GM12864 (cell line): ENCODE measurements at places on chromosomes 6 and 20.

DNA sequence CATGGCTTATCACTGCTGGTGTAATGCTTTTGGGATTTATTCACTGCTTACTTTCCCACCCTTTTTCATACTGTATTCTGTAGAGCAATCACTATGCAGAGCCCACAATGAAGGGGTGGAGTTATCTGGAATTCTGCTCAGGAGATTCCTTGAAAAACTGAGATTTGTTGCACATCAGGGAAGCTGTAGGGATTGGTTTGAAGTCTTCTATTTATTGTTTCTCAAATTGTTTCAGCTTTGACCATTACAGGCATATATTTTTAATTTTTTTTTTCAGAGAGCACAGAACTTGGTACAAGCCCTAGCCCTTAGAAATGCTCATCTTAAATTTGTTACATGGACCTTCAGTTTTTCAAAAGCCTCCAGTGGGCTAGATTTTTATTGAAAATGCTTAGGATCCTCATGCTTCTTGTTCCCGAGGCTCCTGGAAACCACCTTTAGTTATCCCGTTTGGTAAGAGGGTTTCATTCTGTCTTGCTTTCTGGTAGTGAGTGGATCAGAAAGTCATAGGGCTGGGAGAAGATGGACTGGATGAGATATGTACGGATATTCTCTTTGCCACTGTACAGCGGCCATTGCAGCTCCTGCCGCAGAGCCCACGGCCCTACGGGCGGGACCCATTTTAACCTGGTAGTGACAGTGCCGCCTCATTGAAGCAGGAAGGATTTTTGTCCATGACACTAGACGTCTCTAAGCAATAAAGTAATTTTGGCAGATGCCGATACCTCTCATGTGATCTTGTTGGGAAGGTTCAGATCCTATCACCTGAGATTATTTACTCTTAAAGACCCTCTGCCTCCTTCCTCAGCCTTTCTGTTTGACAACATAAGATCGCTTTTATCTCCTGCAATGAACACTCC is 45.3 kb upstream of the ZNF184 start:
- no peak for DNase-seq

DNA sequence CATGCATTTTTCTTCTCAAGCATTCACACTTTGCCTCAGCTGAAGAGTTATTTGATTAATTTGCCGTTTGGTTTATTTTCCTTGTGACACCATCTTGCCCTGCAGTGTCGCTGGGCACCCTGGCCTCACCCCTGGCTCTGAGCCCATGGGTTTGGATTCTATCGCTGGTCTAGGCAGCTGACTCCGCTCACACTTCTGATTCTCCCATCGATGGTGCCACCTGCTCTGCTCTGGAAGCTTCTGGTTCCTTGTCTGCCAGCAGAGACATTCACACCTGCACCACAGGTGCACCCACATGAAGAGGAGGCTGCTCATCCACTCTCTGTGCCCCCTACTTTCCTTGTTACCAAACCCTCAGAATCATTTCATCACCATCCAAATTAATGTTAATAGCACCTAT is 291.6 kb upstream of the CDH4 start:
- no peak for DNase-seq

DNA sequence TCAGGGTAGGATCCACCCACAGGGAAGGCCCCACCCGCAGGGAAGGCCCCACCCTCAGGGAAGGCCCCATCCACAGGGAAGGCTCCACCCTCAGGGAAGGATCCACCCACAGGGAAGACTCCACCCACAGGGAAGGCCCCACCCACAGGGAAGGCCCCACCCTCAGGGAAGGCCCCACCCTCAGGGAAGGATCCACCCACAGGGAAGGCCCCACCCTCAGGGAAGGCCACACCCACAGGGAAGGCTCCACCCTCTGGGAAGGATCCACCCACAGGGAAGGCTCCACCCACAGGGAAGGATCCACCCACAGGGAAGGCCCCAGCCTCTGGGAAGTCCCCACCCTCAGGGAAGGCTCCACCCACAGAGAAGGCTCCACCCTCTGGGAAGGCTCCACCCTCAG is 40.5 kb downstream of the KCNQ2 start:
- DNase-seq, result no peak

GRCh38 chr6:680666-681340 is 12.1 kb downstream of the EXOC2 start:
- DNase-seq, result no peak

- DNase-seq, result no peak
Observed at GRCh38 chr6:31614075-31614619, 887 bp upstream of the AIF1 start.

DNA sequence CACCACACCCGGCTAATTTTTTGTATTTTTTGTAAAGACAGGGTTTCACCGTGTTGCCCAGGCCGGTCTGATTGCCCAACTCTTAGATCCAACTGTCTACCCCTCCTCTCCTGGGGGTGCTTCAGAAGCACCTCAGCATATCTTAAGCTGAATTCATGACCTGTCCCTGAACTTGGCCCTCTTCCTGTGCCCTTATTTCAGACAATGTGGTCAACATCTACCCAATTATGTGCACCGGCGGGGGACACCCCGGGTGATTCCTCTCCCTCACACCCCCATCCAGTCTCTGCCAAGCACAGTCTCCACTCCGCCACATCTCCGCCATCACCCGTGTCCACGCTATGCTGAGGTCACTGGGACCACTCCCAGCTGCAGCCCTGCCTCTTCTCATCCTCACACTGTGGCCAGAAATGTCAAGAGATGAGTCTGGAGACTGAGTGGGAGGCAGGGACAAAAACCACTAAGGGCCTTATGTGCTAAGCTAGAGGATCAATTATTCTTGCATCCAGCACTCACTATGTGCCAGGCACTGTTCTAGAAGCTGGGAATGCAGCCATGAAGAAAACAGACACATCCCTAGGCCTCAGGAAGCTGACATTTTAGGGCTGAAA is 111.9 kb downstream of the ARMC2 start:
- no peak for DNase-seq

DNA sequence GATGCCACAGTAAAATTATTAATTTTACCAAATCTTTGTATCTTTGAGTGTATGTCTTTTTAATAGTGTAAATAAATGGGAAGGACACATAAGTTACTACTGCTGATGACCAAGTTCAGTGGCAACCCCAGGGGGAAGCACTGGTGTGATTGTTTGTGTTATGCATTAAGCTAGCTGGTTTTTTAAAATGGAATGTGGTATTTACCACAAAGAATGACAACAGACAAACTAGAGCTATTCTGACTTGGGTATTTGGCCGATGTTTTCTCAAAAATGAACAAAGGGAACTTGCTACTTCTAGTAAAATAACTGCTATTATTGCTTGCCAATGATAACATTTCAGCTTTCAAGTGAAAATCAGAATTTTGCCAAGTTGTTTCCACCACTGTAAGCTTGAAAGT is 2.9 kb downstream of the FNDC1 start:
- no peak for DNase-seq

DNA sequence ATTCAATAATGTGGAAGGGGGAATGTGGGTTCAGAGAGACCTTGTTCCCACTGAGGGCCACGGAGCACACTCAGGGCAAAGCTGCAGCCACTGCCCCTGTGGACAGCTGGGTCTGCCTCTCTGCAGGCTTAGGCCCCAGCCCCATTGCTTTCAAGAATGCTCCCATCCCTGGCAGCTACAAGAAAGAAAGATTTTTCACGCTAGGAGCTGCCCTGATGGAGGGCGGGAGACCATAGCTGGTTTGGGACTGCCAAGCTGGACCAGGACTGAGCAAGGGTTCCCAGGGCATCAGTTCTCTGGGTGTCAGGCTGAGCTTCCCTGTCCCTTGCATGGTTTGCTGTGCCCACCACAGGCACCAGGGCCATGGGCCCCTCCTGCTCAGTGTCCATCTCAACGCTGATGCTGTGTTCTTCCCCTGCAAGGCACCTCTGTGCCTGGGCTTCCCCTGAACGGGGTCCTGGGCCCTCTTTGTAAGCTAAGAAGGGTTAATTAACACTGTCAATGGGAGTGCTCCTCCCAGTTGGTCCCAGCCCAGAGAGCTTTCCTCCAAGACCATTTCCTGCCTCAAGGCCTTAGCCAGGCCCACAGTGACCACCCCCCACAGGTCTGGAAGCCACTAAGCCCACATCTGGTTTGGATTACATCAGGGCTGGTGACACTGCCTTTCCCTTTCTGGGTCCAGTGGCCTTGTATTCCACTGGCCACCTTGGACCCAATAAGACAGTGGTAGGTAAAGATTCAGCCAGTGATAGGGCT is 8.4 kb downstream of the FOXS1 start:
- no peak for DNase-seq

DNA sequence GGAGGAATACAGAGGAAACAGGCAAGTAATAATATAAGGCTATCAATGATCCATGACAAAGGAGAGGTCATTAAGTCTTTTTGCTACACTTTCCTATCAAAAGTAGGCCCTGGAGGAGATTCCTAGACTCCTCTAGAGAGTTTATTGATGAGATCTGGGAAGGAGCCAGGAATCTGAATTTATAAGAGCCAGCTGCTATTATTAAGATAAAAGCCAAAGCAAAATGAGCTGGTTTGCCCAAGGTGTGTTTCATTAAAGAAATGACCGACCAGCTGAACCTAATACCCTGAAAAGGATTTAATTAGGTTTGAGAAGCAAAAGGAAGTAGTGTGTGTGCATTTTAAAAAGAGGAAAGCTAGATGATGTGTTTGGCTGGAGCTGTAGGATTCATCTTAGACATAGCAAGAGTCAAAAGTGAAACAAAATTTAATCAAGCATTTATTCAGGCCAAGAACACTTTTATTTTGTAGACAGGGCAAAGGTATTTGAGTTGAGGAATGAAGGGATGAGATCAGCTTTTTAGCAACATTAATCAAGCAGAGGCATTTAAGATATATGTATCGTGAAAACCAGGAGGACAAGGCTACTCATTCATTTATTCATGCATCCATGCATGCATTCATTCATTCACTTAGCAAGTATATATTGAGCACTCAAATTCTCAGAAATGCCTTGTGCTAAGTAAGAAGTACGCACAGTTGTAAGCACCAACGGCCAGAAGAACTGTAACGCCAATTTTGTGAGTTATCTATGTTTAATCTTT is 43.5 kb upstream of the SCAF8 start:
- no peak for DNase-seq

GRCh38 chr6:165804331-165805066 is 141.5 kb upstream of the PDE10A start:
- no peak for DNase-seq
